ENCODE measurements at places on chromosomes 1 and 21. TPM values are rescaled to one million over a fixed set of nuclear protein-coding genes. Genes with fewer than 3 reads are reported as not detected.

DNA sequence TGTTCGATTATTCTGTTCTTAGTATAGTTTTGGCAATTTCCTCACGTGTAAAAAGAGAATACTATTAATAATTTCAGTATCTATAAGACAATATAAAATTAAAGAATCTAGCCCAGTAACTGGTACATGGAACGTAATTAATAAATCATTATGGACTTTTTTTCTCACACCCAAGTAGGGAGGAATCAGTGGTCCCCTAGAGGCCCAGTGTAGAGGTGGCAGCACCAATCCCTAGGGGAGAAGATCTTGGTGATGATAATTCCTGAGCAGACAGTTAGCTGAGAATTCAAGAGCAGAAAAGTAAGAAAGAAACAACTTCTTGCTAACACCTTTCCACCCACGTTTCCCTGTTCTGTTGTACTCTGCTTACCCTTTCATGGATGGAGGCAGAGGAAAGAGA lies 19.7 kb upstream of the SELE start:
- DNase-seq: no peak

Gene ZNHIT6
- 7.3 TPM for polyA plus RNA-seq

DNA sequence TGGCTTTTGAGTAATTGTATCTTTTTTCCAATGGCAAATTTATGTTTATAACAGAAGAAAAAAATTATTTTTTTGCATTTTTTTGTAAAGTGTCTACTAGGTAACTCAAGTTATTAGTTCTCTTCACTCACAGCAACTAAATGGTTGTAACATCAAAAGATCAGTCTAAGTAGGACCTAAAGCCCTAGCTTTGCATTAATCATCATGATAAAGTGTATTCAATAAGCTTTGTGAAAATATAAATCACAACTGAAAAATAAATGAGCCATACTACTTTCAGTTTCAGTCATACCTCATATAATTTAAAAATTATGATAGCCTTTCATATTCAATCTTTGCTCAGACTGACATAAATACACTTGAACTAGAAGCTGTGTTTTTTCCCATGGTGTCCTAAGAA lies 6.9 kb downstream of the TAF5L start:
- no peak for DNase-seq

Gene OR10Z1
- not detected for polyA plus RNA-seq

DNA sequence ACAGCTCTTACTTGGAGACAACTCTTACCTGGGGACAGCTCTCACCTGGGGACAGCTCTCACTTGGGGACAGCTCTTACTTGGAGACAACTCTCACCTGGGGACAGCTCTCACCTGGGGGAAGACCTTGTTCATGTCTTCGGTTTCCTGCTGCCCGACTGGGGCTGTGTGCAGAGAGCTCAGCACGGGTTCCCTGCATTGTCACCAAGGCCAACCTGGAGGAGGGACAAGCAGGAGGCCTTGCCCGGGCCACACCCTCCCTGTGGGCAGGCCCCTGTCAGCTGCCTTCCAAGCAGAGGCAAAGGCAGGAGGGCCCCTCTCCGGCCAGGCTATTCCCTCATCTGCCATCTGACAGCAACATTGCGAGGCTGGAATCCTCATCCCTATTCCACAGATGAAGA lies at the start of gene LDLRAD1:
Gene LDLRAD1 (minus strand): TSS at position 208 of the 400 bp plus-strand sequence. CDS start 74 bp downstream, at position 134.
- DNase-seq: no peak

Gene CDC73
- polyA plus RNA-seq: 5.7 TPM

DNA sequence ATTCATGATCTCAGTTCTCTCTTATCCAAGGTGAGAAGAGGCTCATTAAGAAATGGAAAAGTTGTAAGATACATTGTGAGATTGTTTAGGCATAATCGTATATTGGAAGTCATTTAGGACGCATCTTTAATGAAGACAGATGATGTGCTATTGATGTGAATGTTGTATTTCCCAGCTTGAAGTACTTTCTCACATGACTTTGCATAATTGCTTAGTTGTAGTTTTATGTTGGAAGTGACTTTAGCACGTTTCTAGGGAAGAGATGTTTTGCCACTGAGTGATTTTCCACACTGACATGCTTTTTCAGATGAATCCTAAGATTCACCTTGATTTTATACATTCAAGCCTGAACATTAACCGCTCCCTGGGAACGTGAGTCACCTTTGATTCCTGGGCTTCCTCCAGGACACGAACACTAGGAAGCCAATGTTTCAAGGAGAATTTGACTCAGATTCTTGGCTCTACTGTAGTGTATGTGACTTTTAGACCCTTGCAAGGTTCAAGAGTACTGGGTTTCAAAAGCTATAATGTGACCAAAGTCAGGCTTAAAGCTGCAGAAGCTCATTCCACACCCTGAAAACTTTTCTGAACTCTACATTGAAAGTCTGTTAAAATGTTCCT lies 27.9 kb downstream of the ANGEL2 start:
- no peak for DNase-seq

DNA sequence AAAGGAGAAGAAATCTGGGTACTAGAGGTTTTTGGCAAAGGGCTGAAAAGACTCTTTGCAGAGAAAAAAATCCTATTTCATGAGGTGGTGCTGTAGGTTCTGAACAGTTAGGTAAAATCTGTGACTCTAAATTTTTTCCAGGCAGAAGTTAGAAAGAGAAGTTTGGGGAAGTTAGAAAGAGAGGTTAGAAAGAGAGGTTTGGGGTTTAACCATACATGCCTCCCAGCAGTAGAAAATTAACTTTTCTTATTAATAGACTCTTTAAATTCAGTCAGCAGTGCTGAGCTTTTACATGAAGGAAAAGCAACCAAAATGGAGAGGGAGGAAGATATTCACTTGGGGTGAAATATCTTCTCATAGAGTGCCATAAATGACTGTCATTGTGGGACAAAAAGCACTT lies 12.2 kb downstream of the AMY1C start:
- DNase-seq: no peak

DNA sequence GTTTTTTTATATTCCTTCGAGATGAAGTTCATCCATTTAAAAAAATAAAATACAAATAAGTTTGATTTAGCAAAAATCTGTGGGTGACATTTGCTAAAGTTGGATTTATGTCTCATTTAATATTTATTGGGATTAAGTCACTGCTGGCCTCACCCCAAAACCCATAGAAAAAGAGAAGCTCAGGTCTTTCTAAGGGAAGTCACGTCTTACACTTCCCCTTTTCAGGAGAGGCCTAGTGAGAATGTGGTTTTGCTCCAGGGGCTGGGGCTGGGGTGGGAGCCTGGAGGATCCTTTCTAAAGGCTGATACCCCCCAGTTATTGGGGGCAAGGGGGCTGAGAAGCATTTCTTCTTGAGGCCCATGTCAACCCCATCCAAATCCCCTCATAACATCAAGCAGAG lies 300.3 kb downstream of the DSCAM start:
- no peak for DNase-seq

DNA sequence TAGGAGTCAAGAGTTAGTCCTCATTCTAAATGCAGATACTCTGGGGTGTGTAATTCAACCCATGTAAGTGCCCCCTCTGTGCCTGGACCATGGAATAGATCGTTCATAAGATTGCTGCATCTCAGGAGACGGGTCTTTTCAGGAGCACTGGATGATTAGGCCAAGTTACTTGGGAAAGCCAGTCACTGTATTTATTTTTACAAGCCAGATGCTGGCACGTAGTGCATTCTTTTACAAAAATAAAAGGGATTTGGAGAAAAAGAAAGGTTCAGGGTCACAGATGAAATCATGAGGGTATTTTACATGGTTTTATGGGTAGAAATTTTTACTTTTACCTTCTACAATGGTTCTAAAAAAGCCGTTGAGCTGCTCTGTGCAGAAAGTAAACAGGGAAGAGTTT lies 102.6 kb upstream of the UBE2U start:
- DNase-seq: no peak

Gene ANKRD35
- polyA plus RNA-seq: 0.10 TPM

DNA sequence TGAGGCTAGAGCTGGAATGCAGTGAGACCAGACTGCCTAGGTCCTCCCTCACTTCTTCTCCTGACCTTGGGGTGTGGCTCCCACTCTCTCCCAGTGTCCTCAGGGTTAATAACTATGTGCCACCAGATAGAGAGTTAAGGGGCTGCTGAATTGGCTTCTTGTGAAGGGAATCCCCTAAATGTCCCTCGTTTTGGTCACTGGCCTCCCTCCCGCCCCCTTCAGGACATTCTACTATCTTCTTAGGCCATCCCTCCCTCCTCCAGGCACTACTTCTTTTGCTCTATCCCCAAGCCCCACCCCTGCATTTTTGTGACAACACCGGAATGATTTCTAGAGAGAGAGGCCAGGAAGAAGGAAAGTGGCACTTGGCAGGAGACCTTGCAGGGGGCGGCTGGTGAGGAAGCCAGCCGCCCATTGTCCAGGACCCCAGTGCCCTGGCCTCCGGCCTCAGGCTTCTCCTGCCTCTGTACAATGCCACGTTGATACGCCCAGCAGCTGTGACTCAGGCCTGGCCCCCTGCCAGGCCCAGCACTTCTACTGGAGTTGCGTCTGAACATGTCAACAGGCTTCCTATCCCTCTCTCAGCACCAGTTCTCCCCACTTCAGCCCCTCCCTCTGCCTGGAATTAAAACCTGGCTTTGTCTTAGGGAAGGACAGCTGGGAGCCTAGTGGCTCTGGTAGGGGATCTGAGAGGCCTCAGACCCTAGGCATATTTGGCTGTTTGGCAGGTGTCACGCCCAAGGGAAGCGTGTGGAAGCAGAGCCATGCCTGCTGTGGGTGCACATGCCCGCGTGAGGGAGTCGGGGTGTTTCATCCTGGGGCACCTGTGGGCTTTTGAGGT lies 9.1 kb downstream of the LMNA start:
- peak; percentile 99 for DNase-seq

Gene PKP1
- 0.01 TPM for polyA plus RNA-seq

GRCh38 chr1:206102292-206102936 lies 14.8 kb downstream of the AVPR1B start:
- DNase-seq: peak; percentile 42

DNA sequence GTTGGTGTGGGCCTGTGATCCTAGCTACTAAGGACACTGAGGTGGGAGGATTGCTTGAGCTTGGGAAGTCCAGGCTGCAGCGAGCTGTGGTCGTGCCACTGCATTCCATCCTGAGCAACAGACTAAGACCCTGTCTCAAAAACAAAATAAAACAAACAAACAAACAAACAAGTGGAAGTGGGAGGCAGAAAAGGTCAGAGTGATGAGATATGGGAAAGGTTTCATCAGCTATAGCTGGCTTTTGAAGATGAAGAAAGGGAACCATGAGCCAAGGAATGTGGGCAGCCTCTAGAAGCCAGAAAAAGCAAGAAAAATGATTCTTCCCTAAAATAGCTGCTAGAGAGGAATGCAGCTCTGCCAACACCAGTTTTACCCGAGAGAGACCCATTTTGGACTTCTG lies 10.6 kb upstream of the NUCKS1 start:
- DNase-seq: no peak
